RWPE1 (cell line): ENCODE measurements at places on chromosomes 5 and 9.
A peak's percentile ranks its signal among the peaks of the same experiment; 100 is the strongest.

DNA sequence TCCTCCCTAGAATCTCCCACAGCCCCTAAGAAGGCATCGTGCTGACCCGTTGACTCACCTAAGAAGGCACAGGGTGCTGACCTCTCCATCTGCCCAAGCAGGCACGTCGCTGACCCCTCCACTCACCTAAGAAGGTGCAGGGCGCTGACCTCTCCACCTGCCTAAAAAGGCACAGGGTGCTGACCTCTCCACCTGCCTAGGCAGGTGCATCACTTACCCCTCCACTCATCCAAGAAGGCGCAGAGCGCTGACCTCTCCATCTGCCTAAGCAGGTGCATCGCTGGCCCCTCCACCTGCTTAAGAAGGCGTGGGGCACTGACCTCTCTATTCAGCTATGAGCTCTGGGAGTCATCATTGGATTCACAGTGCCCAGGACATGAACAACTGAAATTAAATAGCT, 54.4 kb upstream of the FCN1 start:
- no peak for DNase-seq

- DNase-seq: no peak
Measured at GRCh38 chr9:69888856-69889585, 68.4 kb downstream of the CFAP95 start.

- DNase-seq: peak; percentile 29
Measured at GRCh38 chr5:100828898-100829356, 74.2 kb downstream of the ST8SIA4 start.

GRCh38 chr5:178429491-178430185, 160.6 kb downstream of the COL23A1 start:
- no peak for DNase-seq

DNA sequence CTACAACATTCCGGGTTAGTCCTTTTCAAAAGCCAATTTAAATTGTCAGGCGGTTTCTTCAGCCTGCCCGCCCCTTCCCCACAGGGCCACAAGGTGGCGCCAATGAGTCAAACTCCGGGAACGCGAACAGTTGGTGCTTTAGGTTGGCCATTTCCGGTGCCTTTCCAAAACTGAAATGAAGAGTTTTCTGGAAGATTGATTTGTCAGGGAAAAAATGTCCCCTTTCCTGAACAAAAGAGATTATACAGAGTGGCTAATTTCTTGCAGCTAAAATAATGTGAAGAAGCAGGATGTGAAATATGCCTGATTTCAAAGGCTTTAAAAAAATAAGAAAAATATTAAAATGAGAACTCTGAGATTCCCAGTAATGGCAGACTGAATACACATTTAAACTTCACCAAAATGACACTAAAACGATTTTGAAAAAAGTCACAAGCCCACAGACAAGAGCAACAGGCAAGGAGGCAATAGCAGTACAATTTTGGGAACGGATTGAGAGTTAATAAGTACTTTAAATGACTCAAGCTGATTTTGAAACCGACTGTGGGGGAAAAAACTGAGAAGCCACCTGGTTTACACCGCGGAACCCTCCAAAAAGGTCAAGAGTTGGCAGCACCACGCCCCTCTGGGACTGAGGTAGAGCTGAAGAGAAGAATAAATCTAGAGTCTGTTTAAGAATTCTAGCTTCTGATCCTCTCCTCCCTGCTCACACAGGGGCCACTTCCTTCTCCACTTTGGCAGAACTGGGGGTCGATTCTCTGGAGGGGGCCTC, 45.7 kb downstream of the SLC46A2 start:
- DNase-seq: peak; percentile 92

- no peak for DNase-seq
Measured at GRCh38 chr5:149995385-149996204, 4.9 kb downstream of the TIGD6 start.

DNA sequence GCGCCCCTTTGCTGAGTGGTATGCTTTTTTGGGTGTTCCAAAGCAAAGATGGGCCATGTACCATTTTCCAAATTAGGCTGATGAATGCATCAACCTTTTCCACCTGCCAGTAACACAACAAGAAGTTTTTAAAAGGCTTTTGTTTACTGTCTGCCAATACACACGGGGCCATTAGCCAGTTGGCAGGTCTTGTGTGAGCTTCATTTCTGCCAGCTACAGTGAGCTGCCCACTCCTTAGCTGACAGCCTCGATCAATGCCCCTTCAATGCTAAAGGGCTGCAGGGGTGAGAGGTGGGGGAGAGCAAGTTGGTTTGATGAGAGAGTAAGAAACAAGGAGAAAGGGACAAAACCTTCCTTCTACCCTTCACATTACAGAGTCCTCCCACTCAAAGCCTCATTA, 128.7 kb downstream of the C5orf15 start:
- DNase-seq: no peak

- DNase-seq: no peak
Measured at GRCh38 chr5:170120576-170120975, 14.9 kb downstream of the FOXI1 start.

GRCh38 chr5:143700994-143701393, 111.0 kb upstream of the HMHB1 start:
- no peak for DNase-seq
